ENCODE measurements at places on chromosomes 2 and 18. TPM values are rescaled to one million over a fixed set of nuclear protein-coding genes. Genes with fewer than 3 reads are reported as not detected.

DNA sequence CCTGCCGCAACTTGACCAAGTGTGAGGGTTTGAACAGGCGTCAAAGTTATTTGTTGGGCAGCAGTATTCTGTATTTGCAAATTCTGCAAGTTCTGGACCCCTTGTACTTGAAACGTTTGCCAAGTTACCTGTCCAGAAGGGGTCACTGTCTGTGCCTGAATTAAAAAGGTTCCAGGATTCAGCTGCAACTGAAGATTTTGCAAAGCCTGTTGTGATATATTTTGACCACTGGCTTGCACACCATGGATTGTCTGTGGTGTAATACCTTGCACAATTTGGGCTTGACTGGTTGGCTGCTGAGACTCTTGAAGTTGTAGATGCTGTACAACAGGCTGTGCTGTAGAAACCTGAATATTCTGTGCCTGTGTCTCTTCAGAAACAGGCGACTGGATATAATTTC is 10.2 kb downstream of the SP3 start:
- DNase-seq = no peak

GRCh38 chr2:64330281-64331113 is 123.5 kb upstream of the LGALSL start:
- peak; percentile 84 for DNase-seq

- no peak for DNase-seq
These were observed 162.3 kb downstream of the LAMA3 start for GRCh38 chr18:23851470-23852002.

- DNase-seq = no peak
These were observed 17.0 kb upstream of the CYTIP start for GRCh38 chr2:157460897-157461296.

DNA sequence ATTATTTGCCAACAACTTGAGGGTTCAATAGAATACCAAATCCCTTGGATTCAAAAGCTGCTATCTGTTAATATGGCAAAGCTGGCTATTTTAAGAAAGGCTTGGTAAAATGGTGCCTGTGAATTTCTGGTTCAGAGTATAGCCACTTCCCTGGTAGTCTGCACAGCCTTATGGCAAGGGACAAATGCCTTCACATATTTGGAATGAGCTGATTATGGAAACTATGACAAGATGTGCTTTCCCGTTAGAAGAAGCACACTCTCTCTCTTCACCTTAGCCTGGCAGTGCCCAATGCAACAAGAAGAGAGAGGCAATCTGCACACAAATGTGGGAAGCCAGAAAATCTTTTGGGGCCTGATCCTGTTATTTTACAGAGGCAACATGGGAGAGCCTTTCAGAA is 47.5 kb upstream of the MAP3K20 start:
- no peak for DNase-seq

DNA sequence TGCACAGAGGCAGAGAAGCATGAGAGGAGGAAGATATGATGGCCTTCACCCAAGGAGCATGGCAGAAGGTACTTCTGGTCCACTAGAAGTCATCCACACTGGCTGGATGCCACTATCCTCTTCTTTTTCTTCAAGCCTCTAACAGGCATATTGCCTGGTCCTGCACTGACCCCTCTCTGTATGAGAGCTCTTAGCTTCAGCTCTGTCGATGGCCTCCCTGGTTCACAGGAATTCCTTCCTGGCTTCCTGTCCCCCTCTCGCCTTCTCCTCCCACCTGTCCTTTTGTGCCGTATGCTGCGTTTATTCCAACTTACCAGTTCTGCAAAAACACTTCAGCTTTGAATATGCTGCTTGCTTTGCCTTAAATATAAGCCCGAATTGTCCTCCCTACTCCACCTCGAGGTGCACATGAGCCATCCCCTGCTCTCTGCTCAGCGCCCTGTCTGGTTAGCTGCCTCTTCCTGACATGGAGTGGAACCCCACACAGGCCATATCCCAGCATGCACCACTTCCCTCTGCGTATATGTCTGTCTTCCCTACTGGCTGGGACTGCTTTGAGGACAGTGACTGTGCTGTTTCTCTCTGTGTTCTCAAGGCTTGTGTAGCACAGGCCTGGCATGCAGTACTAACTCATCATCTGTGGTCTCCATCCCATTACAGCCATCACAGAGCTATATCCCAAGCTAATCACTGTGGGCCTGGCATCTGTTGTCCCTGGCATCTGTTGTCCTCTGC is 474.9 kb downstream of the EIPR1 start:
- no peak for DNase-seq

SIX2 gene
- 1.5 TPM for total RNA-seq

DNA sequence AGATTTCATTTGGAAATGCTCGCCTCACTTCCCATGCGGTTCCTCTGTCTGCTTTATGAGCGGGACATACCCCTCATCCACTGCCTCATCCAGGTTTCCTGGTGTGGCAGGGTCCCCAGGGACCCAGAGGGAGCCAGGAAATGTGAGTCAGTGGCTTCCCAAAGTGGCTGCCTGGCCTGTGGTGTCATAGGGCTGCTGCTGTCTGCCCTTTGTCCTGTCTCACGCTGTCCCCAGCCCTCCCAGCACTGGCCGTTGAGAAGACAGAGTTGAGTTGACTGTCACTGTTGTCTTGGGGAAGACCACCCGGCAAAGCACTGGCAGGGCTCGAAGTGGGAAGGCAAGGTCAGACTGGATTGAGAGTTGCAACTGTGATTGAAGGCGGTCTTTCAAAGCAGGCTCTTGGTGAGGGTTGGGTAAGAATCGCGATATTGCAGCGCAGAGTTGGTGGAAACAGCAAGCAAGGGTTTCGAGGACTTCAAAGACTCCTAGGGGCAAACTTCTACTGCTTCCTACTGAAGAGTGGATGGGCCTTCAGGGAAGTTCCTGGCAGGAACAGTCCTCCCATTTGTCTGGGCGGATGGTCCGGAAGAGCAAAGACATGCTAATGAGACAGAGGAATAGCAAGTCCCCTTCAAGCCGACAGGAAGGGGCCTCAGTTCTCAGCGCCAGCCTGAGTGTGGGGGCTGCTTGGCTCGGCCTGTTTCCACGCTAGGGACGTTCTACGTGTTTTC is 33.9 kb downstream of the RAB31 start:
- peak; percentile 33 for DNase-seq

CASP8 gene
- 4.4 TPM for total RNA-seq

- peak; percentile 79 for DNase-seq
These were observed 145.5 kb downstream of the ZNF236 start for GRCh38 chr18:76967721-76968472.

IL37 gene
- total RNA-seq = not detected

- DNase-seq = no peak
These were observed 9.8 kb upstream of the PAPOLG start for GRCh38 chr2:60746318-60746717.

- DNase-seq = peak; percentile 25
These were observed 743 bp downstream of the XPO1 start for GRCh38 chr2:61537277-61537949.

GRCh38 chr18:31429623-31430022 is 17.9 kb upstream of the DSG3 start:
- no peak for DNase-seq

GRCh38 chr2:150784389-150784788 is 296.9 kb upstream of the RND3 start:
- no peak for DNase-seq

DNA sequence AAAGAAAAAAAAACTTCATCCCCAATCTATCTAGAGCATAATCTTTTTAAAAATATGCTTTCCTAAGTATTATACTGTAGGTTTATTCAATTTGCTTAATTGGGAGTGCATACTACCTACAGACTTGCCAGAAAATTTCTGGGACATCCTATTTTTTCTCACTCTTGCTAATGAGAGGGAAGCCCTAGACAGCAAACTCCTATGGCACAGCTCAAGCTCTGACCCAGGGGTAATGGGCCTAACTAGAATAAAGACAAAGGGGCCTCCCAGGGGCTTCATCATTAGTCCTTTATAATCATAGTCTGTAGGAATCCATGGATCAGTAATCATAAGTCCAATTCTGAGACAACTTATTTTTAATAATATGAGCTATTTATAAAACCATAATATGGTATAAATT is 142.6 kb upstream of the ITGA4 start:
- no peak for DNase-seq

DNA sequence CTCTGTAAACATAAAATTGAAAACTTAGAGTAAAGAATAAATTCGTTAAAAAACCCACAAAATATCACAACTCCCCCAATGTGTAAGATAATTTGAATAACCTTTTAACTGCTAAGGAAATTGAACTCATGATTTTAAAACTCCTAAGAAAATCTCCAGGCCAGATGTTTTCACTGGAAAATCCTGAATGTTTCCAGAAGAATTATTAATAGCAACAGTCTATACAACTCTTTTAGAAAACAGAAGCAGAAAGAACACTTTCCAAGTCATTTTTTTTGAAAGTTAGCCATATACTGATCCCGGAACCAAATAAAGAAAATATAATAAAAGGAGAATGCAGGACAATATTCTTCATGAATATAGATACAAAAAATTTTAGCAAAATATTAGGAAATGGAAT is 165.6 kb downstream of the ACOXL start:
- DNase-seq = no peak

DNA sequence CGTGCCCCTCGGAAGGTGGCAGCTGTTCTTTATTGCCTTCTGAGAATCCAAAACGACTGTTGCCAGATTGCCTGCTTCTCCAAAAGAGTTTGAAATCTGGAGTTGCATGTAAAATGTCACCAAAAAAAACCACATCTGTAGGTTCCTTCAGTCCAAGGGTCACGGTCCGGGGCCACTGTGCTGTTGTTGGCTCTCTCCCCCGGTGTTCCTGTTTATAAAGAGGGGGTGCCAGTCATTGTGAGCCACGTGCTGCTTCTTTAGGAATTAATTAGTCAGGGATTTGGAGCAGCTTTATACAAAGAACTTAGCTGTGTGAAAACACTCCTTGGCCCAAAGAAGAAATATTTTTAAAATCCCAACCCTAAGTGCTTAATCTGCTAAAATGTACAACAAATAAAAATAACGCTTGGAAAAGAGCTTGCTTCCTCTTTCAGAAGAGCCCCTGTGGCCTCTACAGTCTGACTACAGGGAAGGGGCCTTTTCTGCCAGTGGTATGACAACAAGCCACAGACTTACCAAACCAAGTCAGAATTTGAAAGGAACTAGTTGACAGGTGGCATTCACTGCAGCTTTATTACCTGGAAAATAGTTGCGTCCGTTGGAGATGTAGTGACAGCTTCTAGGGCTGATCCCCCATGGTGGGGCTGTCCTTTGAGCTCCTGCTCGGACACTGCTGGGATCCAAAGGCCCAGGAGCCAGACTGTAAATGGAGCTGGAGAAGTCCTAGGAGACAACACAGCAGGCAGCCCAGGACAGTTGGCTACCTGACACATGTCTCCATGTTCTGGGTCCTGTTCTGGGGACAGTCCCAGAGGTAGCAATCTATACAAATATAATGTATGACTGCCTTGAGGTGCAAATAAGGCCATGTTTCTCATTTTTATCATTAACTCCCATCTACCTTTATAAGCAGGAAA is 84.5 kb upstream of the SLC1A4 start:
- DNase-seq = no peak

- peak; percentile 41 for DNase-seq
These were observed 141.3 kb upstream of the NOSTRIN start for GRCh38 chr2:168660870-168661862.

DNA sequence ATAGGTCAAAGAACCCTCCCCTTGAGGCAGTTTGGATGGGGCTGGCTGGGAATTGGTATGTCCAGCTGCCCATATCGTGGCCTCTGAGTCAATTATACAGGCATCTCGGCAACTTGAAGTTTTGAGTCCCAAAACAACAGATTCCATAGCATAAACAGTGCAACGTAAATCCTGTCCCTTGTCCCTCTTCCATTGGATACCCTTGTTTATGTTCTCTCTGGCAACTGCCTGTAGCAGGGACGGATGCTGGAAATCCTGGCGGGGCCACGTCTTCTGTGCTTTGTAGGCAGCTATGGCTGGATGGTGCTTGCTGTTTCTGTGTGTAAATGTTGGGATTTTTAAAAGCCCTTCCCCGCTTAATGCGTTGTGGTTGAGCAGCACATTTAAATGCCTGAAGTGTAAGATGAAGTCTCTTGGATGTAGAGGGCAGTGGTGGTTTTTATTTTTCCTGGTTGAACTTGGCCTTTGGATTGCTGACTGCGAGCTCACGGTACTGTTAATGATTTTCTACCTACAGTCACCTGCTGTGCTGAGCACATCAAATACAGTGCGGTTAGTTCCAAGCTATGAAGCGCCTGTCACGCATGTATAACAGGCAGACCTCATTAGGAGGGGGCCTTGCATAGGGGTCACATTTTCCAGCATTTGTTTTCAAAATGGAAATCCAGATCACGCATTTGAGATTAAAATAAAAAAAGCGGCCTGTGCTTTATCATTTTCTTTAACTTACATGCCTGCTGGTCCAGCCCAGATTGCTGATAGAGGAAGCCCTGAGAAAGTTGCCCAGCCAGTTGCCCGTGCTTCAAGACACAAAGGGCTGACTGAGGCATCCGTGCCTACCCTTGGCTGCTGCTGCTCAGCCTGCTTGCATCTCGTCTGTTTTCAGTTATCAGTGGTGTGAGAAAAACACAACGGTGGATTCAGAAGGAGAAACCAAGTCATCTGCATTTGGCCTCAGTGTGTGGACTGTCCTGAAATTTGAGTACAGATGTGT is 84.7 kb downstream of the NEDD4L start:
- no peak for DNase-seq

DNA sequence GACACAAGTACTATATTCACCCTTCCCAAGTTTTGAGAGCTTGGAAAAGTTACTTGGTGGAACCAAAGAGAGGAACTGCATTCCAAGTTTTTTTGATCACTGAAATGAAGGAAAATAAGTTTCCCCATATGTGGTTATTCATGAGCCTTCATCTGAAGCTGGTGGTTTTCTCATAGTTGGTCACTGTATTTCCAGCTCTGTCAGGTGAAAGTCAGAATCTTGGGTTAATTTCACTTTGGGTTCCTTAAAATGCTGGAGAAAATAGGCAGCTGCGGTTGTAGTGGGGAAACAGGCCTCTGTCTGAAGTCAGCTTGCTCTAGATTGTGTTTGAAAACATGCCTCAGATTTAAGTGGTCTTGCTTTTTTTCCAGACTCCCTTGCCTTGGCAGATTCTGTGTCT is 200.5 kb downstream of the HRH4 start:
- no peak for DNase-seq

DNA sequence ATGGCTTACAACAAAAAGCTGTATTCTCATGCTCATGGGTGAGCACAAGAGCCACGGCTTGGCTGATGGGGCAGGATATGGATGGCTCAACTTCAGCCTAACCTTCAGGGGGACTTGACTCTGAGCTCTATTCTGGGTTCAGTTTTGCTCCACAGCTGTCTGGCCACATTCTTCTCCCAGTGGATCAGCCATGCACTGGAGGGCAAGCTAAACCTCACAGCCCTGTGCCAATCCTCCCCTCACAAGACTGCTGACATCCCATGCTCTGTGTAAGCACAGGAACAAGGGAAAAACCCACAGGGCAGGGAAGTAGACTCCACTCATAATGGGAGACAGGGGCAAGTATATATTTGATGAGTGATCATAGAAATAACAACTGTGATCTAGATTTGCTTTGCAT is 35.6 kb downstream of the COPS8 start:
- no peak for DNase-seq

Measured in WTC11 (cell line).